ENCODE measurements at places on chromosomes 2 and 18. TPM values are rescaled to one million over a fixed set of nuclear protein-coding genes. Genes with fewer than 3 reads are reported as not detected.

DYSF gene
- total RNA-seq, result 59.5 TPM

SKOR2 gene
- not detected for total RNA-seq

HOXD8 gene
- total RNA-seq, result 0.58 TPM

DCDC2C gene
- total RNA-seq, result not detected

MFSD2B gene
- total RNA-seq, result 0.51 TPM

FHOD3 gene
- total RNA-seq, result 8.5 TPM

GPR17 gene
- total RNA-seq, result not detected

SIX3 gene
- total RNA-seq, result not detected

DNA sequence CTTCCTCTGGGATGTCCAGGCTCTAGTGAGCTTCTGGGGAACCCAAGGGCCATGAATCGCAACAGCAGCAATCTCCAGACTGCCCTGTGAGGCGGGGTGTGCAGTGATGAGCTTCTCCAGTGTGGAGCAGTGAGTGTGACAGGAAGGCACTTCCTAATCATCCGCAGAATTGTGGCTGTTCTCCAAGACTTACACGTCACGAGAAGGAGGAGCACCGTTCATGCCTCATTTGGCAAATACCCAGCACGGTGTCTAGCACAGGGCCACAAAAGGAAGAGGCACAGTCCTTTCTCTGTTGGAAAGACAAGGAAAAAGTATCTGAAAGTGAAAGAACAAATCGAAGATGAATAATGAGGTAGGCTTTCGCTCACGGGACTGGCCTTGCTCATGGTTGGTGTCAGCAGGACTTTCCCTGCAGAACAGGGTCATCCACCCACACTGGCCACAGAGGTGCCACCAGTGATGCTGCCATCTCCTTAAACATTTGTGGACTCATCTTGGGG is 125.1 kb upstream of the HAAO start:
- peak; percentile 66 for DNase-seq

DNA sequence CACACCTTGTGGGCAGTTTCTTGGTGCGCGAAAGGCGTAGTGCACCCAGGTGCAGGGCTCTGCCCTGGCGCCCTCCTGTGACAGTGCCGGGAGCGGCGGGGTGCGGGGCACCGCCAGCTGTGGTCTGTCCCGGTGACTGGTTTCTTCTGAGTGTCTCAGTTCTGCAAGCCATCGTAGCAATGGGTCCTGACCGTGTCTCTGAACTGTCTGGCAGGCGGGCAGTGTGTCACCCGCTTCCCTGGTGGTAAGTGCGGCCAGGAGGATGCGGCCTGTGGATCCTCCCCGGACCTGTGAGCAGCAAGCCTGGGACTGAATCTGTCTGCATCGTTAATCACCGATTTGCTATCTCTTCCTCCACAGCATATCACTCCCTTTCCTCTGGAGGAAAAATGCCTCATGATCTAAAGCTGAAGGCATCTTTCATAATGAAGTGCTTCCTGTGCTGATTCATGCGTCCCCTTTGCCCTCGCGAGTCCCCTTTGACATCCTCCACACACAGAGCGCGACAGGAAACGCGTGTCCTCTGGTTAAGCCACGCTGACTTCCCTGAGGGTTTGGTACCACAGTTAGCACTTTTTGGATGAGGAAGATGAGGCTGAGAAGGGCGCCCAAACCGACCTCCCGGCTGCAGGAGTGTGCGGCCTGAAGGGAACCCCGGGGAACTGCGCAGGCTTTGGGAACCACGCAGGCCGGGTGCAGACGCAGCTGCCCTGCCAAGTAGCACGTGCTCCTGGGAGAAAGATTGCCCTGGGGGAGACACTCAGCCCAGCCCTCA is 416.0 kb upstream of the HS6ST1 start:
- DNase-seq, result no peak

GRCh38 chr2:200733713-200734198 is 78.0 kb upstream of the BZW1 start:
- no peak for DNase-seq

DNA sequence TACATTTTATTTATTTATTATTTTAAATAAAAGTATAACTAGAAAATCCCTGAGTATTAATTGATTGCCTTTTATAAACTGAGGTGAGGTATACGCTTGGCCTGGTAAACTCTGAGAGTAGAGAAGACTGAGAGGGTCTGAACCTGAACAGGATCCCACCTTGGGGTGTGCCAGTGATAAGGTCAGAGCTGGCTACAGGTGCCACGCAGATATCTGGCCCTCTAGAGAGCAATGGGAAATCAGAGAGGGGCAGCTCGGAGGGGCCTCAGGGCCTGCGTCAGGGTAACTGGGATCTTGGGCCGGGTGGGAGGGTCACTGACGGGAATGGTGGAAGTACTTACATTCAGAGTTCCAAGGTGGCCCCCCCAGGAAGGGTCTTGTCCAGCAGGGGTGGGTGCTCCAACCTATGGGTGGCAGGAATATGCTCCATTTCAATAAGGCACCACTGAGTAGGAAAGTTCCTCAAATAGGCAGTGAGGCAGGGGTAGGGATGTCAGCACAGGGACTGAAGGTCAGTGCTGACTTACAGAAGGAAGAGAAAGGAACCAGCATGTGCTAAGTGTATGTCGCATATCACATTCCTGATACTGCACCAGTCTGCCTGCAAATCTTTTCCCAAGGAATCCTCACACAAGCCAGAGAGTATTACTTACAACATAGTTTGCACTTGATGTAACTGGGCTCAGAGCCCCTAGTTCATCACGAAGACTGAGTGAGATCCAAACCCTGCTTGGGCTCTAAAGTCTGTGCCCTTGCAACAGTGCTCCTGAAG is 706.0 kb upstream of the RAB6C start:
- DNase-seq, result no peak

GRCh38 chr2:208150956-208151355 is 5.0 kb upstream of the CRYGB start:
- no peak for DNase-seq

GRCh38 chr2:196427986-196428634 is 211.4 kb upstream of the CCDC150 start:
- no peak for DNase-seq

GRCh38 chr2:199999166-199999565 is 43.8 kb downstream of the MAIP1 start:
- no peak for DNase-seq

GRCh38 chr2:30371028-30371689 is 75.9 kb upstream of the LCLAT1 start:
- no peak for DNase-seq

DNA sequence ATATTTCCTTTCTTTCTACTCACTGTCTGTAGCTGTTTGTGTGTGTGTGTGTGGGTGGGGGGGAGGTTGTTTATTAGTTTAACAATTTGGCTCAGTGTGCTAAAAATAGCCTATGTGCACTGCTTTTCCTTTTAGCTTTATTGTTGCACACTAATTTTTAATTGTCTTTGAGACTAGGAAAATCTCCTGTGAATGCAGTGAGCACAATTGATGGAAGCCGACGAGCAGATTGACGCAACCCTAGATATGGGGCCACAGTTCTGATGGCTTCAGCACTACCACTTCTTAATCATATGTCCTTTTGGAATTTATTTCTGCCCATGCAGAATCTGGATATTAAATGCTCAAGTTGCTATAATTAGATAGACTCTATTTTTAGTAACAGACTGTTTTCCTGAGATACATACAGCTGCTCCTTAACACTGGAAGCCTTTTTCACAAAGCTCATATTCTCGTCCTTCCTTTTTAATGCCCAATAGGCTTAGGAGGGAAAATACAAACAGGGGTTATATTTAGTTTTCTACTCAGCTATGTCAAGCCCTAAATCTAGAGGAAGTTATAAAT is 109.1 kb downstream of the IRS1 start:
- peak; percentile 64 for DNase-seq

- no peak for DNase-seq
These were observed 1454.4 kb upstream of the CELF4 start for GRCh38 chr18:39019989-39020388.

DNA sequence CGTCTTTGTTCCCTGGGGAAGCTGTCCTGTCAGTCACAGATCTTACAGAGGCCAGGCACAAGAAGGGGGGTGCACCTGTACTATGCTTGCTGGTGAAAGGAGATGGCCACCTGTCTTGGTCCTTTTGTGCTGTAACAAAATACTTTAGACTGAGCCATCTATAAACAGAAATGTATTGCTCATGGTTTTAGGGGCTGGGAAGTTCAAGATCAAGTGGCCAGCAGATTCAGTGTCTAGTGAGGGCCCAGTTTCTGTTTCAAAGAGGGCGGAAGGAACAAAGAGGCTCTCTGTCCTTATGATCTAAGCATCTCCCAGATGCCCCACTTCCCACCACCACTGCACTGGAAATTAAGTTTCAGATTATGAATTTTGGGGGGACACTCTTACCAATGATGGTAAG is 35.5 kb upstream of the RPL37A start:
- DNase-seq, result peak; percentile 23

- no peak for DNase-seq
These were observed 187.2 kb downstream of the TXNL1 start for GRCh38 chr18:56451188-56451587.

- DNase-seq, result no peak
These were observed 190.5 kb downstream of the LOXHD1 start for GRCh38 chr18:46466234-46467160.

DNA sequence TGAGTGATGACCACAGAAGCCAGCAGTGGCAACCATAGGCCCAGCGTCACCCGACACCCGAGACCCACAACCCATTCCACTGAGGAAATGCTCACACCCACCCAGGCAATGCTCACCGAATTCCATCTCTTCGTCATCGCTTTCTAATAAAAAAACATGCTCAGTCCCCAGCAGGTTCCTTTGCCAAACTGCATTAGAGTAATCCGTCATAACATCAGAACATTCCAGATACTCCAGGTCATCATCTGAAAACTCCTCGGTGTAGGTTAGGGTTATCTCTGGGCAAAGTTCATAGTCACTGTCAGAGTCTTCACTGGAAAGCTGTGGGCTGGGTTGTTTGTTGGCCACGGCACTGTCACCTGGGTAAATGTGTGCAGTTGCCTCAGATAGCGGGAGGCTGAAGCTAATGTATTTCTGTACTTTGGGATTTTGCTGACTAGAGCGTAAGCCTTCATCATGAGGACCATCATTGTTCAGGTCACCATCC is 49.3 kb downstream of the ALPK2 start:
- DNase-seq, result peak; percentile 89

- peak; percentile 94 for DNase-seq
These were observed 1231.7 kb upstream of the ZEB2 start for GRCh38 chr2:145751629-145752028.

- no peak for DNase-seq
These were observed 101.2 kb downstream of the DLGAP1 start for GRCh38 chr18:4353853-4354418.

- DNase-seq, result no peak
These were observed 35.1 kb downstream of the DCAF17 start for GRCh38 chr2:171469176-171469575.

DNA sequence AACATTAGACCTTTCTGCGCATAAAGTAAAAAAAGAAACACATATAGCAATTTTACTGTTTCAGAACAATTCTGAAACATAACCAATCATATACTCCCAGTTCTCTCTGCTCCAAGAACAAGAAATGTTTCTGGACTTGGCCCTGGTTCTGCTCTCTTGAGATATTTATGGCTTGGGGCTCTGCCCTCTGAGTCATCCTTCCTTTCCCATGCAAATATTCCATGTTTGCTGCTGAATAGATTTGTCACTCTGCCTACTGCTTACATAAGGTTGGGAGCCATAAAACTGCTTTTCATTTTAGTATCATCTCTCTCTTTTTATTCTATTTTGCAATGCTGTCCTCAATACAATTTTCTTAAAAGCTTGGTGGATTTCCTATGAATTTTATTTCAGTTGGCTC is 499.6 kb upstream of the ACVR2A start:
- DNase-seq, result peak; percentile 40

DNA sequence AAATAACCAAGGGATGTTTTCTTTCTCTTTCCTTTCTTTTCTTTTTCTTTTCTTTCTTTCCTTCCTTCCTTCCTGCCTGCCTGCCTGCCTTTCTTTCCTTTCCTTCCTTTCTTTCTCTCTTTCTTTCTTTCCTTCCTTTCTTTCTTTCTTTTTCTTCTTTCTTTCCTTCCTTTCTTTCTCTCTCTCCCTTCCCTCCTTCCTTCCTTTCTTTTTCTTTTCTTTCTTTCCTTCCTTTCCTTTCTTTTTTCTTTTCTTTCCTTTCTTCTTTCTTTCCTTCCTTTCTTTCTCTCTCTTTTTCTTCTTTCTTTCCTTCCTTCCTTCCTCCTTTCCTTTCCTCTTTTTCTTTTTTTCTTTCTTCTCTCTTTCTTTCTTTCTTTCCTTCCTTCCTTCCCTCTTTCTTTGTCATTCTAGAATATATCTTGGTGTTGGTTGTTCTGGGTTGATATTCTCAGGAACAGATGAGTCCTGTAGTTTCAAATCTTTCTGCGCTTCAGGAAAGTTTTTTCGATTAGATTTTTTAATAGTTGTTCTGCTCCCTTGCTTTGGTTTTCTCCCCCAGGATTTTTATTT is 101.5 kb upstream of the FBXO11 start:
- no peak for DNase-seq

- DNase-seq, result no peak
These were observed 220.1 kb upstream of the TMEFF2 start for GRCh38 chr2:192414794-192415193.

DNA sequence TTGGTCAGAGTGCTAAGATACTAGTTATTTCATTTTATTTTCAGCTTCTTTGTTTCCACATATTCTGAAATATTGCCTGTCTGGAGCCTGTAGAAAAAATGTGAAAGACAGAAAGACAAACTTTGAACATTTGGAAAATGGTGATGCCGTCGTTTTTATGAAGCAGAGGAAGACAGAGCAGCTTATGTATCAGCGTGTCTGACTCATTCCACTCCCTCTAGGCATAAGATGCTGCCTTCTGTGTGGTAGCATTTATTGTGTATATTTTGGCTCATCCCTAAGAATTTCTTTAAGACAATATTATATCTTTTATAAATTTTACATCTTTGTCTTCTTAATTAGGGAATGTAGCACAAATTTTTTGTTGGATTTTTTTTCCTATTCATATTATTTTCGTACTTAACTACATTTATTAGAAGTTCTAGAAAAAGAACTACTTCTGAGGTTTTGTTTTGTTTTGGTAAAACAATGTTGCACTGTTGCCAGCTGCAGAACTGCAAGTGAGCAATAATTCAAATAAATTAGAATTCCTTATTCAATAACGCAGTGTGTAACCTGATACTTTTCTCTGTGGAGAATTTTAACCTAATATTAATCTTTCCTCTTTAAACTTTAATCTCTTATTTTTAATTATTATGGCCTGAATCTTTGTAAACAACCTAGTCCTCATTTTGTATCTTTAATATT is 300.4 kb downstream of the ZNF407 start:
- DNase-seq, result peak; percentile 71

- no peak for DNase-seq
These were observed 62.1 kb upstream of the REL start for GRCh38 chr2:60819155-60819862.

- no peak for DNase-seq
These were observed 71.2 kb downstream of the CUL3 start for GRCh38 chr2:224513991-224514390.

Measured in LHCN-M2 (cell line).